ENCODE measurements at places on chromosomes 7 and 10. TPM values are rescaled to one million over a fixed set of nuclear protein-coding genes. Genes with fewer than 3 reads are reported as not detected.

DNA sequence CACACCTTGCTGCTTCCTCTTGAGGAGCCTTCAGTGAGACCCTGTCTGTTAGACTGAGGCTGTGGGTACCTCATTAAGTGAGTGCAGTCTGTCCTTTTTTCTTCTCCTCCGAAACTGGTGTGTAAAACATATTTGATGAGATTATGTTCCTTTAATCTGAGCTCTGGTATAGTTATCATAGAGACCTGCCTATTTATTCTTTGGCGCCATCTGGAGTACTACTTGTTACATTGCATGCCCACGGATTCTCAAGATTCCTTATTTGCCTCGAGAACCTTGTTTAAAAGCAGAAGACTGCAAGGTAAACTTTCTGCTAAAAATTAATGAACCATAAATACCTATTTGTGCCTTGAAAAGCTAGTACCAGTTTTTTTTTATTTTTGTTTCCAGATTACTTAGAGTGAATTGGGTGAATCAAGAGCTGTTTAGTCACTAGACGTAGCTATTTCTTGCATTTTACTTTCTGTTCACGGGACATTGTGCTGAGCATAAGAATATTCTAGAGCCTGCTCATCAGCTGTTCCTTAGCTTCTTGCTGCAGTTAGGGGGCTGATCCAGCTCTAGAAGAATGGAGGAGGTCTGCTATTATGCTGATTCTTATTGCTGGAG, 16.9 kb upstream of the STMP1 start:
- DNase-seq, result peak; percentile 50

DNA sequence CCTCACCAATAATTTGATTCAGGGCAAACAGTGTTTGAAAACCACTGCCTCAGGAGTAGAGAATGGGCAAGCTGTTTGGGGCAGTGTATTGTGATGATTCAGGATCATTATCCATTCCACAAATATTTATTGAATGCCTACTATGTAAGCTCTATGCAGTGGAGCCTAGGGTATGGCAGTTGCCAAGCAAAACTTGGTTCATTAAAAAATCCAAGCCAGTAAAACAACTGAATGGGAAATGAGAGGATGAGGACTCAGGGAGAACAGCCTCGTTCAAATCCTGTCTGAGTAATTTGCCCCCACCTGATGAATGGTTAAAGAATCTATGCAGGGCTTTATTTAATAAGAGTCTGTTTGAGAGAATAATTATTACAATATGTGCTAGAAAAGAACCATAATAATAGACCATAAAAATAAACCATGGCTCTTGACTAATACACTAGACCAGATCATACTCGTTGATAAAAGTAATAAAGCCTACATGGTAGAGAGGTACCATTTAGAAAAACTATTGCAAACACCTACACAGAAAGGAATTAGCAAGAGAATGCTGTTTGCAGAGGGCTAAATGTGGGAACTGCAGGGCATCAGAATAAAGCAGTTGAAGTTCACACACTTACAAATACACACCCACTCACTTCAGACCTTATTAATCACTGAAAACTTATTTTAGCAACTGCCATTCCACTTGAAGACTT, 71.7 kb downstream of the CREB5 start:
- peak; percentile 56 for DNase-seq

DNA sequence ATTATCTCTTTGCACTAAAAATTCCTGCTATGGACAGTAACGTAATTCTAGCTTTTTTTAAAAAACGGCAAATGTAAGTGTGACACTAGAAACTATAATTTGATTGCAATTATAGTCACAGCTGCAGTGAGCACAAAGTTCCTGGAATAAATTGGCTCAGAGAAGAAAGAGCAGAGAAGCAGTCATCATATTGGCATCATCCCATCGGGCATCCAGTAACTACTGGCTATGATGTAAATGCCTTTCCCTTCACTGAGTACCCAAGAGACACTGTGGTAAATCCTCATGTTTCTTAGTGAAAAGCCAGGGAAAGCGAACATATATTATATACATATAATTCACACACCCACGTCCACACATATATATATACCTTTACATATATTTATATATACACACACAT, 43.6 kb downstream of the PIP4K2A start:
- DNase-seq, result peak; percentile 74

DNA sequence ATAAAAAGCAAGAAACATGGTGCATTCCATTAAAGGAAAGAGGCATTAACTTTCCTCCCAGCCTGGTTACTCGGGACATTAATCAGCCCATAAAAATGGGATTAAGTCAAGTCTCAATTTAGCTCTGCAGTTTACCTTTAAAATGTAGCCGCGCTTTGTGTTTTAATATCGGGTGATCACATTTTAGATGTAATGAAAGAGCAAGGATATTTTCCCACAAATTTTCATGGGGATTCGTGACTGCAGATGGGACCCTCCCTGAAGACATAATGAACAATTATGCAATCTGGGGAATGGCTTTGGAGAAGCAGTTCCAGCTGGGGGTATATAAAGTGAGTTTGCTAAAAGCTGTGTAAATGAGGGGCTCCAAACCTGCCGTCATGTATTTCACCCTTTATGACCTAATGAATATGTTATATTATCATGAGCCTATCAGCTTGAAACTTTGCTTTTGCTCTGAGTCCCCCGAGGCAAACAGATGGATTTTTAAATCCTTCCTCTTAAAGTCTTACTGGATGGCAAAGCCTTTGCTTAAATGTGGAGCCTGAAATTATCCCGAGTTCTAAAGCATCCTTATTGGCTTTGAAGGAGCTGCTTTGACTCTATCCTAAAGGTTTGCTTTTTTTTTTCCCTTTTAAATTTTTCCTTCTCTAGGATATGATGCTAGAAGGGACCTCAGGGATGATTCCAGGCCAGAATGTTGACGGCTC, 31.8 kb downstream of the BAMBI start:
- no peak for DNase-seq

Gene GIMAP8
- 0.06 TPM for total RNA-seq

Gene ERVW-1
- total RNA-seq, result not detected

Gene GALNT17
- not detected for total RNA-seq
